Stimulated activated CD4-positive, alpha-beta T cell treated with anti-CD3 and anti-CD28 coated beads, Interleukin-15, amount 100 ng/mL, for 1 hour (primary cell): ENCODE measurements at places on chromosomes 2 and 18.

DNA sequence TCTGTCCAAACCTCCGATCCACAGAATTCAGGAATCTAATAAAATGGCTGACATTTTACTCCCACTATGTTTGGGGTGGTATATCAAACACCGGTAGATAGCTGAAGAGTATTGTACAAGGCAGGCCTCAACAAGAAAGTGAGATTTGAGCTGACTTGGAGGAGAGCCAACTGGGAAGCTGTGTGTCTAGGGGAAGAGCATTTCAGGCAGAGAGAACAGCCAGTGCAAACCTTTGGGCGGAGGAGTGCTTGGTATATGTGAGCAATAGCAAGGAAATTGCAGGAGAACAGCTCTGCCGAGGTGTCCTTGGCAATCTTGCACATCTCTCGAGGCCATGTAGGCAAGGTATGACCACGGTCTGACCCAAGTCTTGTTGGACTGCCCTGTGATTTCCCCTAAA lies 1.8 kb upstream of the MERTK start:
- no peak for DNase-seq

DNA sequence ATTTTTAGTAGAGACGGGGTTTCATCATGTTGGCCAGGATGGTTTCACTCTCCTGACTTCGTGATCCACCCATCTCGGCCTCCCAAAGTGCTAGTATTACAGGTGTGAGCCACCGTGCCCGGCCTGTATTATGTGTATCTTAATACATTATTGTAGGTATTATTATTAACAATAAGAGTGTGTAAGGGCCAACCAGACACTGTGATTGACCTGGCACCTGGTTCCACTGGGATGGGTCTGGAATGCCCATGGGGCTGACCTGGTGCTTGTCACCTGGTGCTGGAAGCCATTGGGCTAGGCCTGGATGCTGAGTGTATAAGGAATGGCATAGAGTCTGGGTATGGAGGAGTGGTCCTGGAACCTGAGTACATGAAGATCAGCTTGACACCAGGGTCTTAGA lies 906.9 kb upstream of the TMEFF2 start:
- DNase-seq = no peak

- DNase-seq = no peak
Observed at GRCh38 chr2:192265751-192266150, 71.0 kb upstream of the TMEFF2 start.

GRCh38 chr2:8882094-8882493 lies 44.7 kb upstream of the KIDINS220 start:
- no peak for DNase-seq

DNA sequence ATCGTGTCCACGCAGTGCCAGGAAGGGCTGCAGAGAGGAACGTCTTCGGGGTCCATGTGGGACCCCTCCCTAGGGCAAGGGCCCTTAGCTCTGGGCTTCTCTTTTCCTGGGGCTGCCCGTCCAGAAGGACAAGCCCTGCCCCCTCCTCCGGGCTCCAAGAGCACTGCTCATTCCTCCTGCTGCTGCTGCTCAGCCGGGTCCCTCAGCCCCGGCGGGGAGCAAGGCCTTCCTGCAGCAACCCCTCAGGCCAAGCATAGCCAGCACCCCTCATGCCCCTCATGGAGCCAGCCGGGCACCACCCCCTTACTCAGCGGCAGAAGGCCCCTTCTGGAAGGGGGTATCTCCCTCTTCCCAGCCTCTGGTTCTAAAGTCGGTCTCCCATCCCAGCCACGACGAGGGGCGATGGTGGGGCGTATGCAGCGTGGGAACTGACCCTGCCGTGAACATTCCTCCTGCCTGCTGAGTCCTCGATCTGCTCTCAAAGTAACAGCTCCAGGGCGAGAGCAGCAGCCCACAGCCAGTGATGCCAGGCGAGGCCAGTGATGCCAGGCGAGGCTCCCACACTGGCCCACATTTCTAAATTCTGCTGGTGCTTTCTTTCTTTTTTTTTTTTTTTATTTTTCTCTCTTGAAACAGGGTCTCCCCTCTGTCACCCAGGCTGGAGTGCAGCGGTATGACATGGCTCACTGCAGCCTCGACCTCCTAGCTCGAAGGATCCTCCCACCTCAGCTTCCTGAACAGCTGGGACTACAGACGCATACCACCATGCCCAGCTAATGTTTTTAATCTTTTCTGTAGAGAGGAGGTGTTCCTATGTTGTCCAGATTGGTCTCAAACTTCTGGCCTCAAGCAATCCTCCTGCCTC lies 99.7 kb downstream of the HDAC4 start:
- no peak for DNase-seq

DNA sequence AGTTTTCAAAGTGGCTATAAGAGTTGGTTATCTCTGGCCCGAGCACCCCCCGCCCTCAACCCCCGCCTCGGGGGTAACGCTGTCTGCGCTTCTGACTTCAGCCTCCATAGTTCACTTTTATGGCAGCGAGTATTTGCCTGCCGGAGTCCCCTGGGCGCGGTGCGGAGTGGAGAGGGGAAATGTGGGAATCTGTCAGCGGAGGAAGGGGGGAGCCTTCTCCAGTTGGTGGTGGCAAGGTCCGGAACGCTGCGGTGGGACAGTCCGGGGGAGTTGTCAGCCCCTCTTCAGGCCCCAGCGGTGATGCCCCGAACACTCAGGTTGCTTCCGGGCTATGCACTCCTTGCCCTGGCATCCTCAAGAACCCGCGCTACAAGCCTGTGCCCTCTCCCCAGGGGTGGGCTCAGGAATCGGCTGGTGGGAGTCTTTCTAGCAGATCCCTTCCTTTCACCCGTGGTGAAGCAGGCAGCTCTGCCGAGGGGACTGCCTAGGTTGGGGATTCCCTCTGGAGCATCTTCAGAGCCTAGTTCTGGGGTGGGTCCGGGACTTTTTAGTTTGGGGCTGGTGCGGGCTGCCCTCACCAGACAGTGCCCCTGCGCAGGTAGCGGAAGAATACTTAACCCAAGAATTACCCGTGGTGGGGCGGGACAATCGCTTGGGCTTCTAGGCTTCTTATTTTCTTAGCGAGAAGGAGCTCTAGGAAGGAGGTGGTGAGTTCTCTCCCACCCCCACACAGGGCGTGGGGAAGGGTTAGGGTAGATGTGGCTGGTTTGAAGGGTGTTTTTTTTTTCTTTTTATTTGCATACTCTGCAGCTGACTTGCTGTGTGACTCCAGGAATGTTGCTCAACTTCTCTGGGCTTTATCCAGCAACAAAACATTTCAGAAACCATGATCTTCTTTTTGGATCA lies 1.6 kb downstream of the ATOH8 start:
- no peak for DNase-seq

- no peak for DNase-seq
Observed at GRCh38 chr2:100554798-100555407, 7.9 kb upstream of the PDCL3 start.

- no peak for DNase-seq
Observed at GRCh38 chr2:161425728-161426454, 9.8 kb downstream of the TBR1 start.

GRCh38 chr2:164439885-164440284 lies 181.4 kb downstream of the GRB14 start:
- DNase-seq = no peak

GRCh38 chr2:145650226-145650625 lies 1130.3 kb upstream of the ZEB2 start:
- no peak for DNase-seq

- DNase-seq = no peak
Observed at GRCh38 chr18:35506024-35506712, 8.4 kb upstream of the INO80C start.

- DNase-seq = no peak
Observed at GRCh38 chr2:32688541-32688940, 60.7 kb downstream of the TTC27 start.
